ENCODE measurements at places on chromosomes 16 and 17.

DNA sequence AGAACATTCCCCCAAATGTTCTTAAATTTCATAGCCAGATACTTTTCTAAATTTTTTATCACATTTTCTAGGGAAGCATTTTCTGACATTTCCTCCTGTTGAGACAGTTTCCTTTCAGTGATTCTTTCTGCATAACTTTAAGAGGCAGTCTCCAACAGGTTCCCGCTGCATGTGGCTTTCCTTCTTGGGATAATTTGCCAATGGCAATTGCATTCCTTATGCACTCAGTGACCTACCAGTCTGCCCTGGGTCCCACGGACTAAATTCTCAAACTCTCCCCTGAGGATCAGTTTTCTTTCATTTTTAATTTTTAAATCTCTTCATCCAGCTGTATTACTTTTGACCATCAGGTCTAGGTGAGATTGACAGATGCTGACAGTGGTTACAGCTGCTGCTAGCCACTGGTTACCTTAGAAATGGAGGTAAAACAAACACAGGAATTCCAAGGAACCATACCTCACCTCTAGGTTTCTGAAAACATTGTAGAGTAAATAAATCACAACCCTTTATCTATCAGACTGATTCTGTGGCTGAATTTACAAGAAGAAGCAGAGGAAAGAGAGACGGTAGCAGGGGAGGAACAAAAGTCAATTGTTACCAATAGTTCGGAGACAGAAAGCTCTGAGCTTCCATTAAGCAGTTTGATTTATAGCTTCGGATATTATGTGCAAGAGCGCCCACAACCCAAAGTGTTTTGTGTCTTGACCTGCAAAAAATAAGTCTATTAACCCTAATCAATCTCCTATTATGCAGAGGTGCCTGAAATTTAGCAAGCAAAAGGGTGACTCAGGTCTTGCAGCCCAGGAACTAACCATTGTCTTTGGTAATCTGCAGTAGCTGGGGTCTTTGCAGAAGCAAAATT is 216.0 kb downstream of the PMP22 start:
- no peak for DNase-seq

GRCh38 chr17:37674511-37674910 is 31.3 kb upstream of the DDX52 start:
- DNase-seq = no peak

- peak; percentile 57 for DNase-seq
Measured at GRCh38 chr17:49987681-49988441, 7.2 kb downstream of the DLX3 start.

DNA sequence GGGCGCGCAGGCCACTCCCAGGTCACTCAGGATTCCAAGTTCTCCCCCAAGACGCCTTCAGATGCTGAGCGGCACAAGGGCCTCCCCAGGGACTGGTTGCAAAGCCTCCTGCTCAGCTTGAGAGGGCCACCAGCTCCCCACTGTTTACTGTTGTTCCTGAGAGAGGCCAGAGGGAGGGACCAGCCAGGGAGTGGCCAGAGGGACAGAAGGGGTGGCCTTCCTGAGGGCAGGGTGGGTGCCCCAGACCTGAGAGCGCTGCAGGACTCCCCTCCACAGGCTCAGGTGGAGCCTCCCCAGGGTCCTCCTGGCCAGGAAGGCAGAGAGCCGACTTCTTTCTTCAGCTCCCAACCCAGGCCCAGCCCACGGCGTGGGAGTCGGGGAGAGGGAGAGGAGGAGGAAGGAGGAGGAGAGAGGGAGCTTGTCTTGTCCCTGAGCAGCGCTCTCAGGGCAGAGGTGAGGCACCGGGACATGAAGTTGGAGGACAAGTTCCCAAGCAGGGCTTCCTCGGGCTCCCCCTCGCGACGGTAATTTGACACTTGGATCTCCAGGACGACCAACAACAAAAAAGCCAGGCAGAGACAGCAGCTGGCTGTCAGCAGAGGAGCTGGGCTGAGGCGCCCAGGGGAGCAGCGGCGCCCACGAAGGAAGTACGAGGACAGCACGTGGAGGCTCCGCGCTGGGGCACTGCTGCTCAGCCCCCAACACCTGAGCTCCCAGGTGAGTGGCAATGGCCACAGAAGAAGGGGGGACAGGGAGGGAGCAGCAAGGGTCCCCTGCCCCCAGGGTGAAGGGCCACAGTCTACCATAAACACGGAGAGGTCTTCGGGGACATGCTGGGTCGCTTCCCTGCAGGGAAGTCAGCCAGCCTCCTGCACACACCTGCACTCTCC is 497 bp downstream of the SMIM5 start:
- DNase-seq = peak; percentile 92

DNA sequence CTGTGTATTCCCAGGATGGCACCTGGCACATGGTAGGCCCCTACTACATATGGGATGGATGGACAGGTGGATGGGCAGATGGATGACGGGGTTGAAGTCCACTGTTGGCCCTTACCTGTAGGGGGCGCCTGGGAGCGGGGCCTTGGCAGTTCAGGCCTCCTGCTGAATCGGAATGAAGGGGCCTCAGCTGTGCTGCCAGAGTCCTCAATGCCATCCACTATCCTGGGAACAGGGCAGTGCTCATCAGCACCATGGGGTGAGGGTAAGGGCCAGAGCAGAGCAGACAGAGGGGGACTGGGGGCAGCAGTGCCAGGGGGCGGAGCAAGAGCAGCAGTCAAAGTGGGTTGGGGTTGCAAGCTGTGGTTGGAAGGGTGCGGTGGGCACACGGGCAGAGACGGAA is 8.3 kb upstream of the RAB5C start:
- no peak for DNase-seq
